ENCODE measurements at places on chromosomes 2 and 18.

GRCh38 chr2:66437691-66438497, 3.0 kb downstream of the MEIS1 start:
- DNase-seq = peak; percentile 51

DNA sequence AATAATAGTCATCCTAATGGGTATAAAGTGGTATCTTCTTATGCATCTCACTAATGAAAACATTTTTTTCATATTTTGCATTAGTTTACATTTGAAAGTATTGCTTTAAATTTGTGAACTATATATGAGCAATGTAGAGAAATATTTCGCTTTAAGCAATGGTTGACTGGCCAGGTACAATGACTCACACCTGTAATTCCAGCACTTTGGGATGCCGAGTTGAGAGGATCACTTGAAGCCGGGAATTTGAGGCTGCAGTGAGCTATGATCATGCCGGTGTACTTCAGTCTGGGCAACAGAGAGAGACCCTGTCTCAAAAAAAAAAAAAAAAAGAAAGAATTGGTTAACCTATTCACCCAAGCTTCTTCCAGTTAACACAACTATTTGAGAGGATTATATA, 15.1 kb downstream of the ZCCHC2 start:
- no peak for DNase-seq

DNA sequence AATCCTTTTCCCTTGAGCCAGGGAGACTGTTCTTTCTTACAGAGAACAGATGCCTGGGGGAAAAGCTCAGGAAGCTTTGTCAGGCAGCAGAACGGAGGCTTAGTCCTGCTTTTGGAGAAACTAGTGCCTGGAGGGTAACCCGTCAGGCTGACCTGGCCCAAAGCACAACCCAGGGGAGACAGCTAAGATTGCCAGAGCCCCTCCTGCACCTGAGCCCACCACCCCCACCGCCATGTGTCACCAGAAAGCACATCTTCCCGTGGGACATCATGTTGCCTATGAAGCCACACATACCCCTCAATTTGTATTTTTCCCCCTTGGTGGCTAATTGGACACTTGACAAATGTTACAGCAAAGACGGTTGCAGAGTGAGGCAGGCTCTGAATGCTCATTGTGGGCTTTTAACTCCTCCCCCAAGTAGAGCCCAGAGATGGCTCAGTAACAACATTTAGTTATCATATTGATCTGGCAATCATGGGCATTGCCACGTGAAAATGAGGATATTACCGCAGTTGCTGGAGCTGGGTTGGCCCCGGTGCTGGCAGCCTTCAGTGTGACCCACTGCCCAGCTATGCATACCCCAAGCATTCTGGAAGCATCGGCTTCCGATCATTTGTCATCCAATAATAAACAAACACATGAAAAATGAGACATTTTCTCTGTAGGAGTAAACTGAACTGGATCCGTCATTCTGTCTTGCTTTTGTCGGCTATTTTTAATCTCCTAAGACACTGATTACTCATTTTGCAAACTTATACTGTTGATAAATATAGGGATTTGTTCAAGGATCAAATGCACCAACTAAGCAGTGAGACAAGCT, 229.5 kb downstream of the ATAD2B start:
- peak; percentile 29 for DNase-seq

DNA sequence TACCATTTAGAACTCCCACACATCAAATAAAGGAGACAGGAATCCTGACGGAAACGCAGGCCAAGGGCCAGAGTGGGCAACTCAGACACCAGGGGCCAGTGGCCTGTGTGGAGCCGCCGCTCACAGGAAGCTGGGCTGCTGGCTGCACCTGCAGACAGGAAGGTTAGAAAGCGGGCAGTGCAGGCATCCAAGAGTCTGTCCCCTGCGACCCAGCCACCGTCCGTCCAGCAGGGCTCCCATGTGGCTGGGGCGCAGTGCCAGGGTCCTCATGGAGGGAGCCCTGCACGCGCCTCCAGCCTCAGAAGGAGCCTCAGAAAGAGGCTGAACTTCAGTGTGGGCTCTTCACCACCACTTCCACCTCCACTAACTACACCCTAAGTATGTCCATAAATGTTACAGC, 2.5 kb upstream of the ANO7 start:
- DNase-seq = no peak

DNA sequence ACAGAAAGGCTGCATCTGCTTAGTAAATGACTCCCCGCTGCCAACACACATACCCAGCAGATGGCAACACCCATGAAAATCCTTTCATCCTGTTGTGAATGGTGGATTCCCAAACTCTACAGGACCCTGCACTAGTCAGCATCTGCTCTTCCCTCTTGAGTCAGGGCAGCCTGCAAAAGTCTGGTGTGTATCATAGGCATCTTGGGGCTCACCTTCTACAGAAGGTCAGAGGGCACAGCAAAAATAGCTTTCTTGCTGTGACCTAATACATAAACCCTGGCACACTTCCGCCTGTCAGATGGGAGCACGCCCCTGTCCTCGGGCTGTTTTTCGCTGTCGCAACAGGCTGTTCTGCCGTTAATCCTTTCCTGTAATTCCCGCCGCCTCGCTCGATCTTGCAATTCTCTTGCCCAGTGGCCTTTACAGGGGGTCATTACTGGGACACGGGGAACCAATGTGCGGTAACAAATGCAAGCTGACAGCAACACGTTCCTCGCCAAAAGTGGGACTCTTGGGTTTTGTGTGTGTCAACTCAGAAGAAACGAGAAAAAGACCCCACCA, 19.9 kb upstream of the SCYGR1 start:
- no peak for DNase-seq

DNA sequence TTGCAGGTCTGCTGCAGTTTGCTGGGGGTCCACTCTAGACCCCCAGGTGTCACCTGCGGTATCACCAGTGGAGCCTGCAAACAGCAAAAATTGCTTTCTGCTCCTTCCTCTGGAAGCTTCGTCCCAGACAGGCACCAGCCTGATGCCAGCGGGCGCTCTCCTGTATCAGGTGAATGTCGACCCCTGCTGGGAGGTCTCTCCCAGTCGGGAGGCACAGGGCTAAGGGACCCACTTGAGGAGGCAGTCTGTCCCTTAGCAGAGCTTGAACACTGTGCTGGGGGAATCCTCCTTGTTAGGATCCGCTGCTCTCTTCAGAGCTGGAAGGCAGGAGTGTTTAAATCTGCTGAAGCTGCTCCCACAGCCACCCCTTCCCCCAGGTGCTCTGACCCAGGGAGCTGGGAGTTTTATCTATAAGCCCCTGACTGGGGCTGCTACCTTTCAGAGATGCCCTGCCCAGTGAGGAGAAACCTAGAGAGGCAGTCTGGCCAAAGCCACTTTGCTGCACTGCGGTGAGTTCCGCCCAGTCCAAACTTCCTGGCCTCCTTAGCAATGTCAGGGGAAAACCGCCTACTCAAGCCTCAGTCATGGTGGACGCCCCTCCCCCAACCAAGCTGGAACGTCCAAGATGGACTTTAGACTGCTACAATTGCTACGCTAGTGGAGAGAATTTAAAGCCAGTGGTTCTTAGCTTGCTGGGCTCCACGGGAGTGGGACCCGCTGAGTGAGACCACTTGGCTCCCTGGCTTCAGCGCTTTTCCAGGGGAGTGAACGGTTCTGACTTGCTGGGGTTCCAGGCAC, 652.5 kb downstream of the KCNJ3 start:
- no peak for DNase-seq

DNA sequence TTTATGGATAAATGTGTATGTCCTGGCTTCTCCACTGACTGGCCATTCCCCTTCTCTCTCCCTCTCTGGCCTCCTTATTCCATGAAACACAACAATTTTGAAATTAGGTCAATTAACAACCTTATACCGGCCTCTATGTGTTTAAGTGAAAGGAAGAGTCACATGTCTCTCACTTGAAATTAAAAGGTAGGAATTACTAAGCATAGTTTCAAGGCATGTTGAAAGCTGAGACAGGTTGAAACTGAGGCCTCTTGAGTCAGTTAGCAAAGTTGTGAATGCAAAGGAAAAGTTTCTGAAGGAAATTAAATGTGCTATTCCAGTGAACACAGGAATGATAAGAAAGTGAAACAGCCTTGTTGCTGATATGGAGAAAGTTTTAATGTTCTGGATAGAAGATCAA, 69.7 kb downstream of the ADAM23 start:
- no peak for DNase-seq

DNA sequence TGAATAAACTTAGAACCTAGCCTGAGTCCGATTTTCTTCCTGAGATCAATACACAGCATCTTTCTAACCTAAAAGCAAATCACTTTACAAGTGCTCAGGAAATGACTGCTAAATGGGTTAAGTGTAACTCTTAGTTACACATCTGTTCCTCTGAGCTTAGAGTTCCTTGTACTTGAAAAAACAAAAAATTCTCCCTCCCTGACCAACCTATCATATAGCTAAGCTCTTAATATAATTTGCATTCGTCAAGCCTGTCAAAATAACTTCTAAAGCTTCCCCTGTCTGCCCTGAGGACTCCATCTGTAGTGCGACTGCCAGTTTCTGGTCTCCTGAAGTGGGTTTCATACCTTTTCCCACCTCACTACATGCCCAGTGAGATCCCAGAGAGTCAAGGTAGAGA, 190.4 kb downstream of the NCK2 start:
- no peak for DNase-seq

DNA sequence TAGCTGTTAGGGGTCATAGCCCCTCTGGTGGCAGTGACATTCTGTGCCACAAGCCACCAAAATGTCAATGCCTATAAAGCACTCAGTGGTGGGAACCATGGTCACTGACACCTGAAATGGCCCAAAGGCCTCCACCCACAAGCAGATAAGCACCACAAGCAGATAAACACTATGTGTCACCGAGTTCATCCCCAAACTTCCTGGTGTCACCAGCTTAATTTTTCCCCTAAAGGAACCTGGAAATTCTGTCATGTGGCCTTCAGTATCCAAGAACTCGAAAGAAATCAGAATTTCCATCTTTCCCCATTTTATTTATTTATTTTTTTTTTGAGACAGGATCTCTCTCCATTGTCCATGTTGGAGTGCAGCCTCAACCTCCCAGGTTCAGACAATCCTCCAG, 3.6 kb upstream of the TPRKB start:
- no peak for DNase-seq

DNA sequence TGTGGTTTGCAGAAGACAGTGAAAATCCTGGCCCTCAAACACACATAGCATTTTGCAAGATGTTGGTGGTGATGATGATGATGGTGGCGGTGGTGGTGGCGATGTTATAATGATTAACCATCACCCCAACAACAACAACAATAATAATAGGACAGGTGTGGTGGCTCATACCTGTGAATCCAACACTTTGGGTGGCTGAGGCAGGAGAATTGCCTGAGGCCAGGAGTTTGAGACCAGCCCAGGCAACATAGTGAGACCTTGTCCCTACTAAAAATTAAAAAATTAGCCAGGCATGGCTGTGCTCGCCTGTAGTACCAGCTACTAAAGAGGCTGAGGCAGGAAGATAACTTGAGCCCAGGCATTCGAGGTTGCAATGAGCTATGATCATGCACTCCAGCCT, 3.8 kb downstream of the VIT start:
- no peak for DNase-seq

DNA sequence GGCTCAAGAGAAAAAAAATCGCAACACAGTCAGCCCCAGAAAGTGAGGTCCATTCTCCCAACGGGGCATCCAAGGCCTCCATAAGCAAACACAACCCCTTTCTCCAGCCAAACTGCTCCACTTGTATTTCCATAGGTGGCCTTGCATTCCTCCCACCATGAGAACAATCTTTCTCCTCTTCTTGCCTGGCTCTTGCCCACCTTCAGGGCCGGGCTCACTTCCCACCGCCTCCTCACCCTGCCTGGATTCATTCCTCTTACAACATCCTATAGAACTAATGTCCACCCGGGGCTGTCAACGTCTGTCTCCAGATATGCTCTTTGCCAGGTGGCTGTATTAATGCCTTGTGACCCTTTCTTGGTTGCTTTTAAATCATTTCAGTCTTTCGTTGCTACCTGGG, 124.5 kb downstream of the SMAD7 start:
- DNase-seq = no peak

- DNase-seq = peak; percentile 99
Measured at GRCh38 chr18:9827793-9828505, 57.8 kb upstream of the TXNDC2 start.

DNA sequence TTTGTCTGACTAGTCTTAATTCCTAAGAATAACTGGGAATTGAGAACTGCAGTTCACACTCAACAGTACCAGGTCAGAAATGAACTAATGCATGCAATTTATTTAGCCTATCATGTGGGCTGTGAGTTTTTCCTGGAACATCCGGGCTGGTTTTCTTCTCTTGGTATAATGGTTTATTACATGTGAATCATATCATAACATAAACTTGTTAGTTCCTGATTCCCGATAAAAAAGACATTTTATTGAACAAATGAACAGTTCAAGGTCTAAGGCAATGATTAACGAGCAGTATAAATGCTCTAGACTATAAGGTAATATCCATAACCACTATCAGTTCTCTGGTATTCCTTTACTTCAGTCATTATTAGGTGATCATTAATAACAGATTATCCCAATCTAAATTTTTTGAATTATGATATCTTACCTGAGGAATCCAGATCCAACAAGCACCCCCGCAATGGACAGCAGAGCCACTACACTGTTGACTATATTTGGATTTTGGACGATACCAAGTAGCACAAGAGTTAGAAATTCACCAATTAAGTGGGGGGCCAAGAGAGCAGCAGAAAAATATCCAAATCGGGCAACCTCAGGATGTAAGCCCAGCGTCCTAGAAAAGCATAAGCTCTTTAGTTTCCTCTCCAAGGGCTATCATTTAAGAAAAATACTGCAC, 19.0 kb downstream of the ABCG5 start:
- DNase-seq = no peak

DNA sequence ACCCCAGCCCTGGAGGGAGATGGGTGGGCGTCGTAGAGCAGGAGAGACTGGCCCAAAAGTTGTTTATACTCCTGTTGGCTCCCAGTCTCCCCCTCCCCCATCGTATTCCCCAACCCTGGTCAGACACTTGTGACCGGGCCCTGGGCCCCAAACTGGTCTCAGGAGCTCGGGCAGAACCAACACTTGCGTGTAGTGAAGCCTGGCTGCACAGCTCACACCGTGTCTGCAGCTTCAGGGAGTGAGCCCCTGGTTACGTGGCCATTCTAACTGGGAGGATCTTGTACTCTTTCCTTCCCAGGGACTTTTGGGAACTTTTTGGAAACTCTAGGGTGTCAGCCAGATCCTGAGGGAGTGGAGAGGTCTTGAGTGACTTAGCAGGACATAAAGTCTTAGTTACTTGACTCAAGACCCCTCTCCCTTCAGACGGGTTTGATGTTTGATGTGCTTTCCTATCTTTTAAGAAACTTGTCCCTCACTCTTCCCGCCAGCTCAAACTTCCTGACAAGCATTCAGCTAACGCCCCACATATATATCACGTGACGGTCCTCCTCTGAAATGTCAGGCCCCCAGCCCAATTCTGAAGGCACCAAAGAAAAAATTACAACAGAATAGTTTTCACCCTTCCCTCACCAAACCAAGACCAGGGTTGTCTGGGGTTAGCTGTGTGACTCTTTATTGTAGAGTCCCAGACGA, 2.3 kb downstream of the PKDCC start:
- DNase-seq = no peak

Measured in fibroblast of skin of right quadriceps (primary cell).